ENCODE measurements at places on chromosomes 11 and 22.

- DNase-seq = no peak
These were observed 4.1 kb upstream of the GALR3 start for GRCh38 chr22:37819105-37819433.

GRCh38 chr11:7442588-7443215, 42.6 kb upstream of the OLFML1 start:
- peak; percentile 27 for DNase-seq

DNA sequence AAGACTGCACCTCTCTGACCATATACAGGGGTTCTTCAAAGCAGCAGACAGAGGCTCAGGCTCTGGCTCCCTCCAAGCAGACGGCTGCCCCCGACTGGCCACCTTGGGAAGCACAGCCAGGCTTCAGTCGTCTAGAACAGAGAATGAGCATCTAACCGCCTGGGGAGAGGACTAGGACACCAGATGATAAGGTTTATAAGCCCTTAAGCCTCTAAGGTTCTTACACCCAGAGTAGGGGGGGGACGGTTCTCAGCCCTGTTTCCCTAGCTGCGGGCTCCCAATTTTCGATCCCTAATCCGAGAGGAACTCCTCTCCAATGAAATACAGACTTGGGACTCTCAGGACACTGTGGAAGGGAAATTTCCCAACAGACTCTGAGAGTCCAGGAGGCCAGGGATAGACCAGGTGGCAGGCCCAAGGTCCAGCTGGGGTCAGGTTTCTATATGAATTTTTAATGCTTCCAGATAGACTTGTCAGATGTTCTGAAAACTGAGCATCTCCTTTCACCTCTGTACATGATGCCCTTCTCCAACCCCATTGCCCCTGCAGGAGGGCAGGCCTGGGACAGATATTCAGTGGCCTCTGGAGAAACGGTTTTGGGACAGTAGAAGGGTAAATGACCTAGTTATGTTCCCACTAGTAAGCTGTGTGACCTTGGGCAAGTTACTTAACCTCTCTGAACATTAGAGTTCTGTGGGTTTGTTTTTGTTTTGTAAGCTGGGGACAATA, 20.2 kb downstream of the RTN4RL2 start:
- DNase-seq = peak; percentile 100

DNA sequence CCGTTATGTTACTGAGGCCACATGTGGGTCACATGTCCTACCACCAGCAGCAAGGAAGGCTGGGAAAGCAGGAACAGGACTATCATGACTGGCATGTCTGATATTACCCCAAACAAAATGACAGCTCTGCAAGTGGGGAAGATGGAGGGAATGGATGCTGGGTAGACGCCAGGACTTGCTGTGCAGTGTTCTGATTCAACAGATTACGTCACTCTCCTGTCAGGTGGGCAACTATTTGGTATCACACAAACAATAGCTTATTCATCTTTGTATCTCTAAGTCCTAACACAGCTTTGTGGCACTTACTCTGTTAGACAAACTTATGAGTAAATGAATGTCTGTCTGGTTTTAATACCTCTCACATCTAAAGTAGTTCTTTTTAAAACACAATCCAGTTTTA, 105.2 kb downstream of the SPON1 start:
- no peak for DNase-seq

- peak; percentile 54 for DNase-seq
These were observed 13.5 kb upstream of the SORL1-AS1 start for GRCh38 chr11:121466063-121466794.

DNA sequence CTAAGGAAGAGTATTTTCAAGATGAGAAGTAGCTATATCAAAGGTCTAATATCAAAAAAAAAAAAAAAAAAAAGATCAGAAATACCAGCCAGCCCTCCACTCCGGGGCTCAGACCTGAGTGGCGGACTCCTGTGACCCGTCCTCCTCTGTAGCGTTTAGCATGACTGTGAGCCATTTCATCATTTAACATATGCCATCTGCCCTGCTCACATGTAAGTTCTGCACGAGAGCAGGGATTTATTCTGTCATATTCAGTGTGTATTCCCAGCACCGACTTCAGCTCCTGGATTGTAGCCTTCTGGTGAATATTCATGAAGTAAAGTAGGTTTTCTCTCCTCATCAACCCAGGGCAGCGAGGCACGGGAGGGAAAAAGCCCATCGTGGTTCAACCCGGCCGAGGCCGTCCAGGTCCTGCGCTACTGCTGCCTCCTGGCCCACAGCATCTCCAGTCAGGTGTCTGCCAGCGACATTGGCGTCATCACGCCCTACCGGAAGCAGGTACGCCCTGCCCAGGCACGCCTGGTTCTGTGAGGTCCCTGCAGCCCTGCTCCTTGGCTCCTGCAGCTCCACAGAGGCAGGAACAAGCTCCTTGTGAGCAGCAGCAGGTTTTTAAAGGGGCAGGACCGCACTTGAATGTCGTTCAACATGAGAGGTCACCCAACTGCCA, 12.7 kb upstream of the PANX2 start:
- DNase-seq = no peak

DNA sequence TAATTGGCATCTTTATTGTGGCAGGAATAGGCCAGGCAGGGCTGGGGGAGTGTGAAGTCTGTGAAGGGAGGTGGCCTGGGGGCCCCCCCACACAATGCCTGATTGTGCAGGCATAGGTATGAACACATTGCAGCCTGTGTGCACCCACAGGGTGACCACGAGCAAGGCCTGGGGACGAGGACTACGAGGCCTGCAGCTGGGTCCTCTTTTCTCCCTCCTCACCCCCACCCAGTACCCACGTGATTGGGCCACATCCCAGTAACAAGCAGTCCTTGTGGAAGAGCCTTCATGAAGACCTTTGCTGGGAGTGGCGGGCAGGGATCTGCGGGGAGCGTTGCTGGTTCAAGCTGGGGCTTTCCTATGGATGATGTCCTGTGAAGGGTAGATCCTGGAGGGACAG, 29.3 kb downstream of the ZBTB16 start:
- DNase-seq = no peak

DNA sequence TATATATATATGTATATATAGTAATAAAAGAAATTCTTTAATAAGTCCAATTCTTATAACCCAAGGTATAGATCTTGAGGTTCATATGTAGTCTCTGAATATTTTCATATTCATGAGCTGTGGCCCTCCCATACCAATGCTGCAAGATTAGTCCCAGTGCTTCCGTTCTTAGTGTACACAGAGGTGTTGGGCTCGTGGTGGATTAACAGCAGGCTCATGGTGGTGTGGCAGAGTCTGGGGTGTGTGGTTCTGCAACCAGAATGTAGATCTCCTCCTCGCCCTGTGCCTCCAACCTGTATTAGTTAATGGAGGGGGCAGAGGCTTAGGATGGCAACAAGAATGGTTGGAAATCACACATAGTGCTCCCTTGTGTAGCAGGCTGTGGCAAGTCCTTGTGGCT, 16.8 kb downstream of the PRDM10 start:
- no peak for DNase-seq

- peak; percentile 85 for DNase-seq
These were observed 16.6 kb upstream of the ARHGAP8 start for GRCh38 chr22:44735518-44736428.

DNA sequence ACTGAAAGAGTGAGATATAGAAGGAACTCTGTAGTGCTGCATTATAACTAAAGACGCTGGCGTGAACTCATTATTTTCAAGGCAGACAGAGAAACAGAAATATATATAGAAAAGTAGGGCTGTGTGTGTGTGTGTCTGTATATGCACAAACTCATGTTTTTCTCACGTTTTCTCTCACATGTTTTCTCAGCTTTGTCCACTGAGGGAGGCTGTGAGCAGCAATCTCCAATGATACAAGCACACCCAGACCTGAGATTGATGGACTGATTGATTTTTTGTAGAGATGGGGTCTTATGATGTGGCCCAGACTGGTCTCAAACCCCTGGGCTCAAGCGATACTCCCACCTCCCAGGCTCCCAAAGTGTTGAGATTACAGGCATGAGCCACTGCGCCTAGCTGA, 122.5 kb downstream of the SERGEF start:
- no peak for DNase-seq

- DNase-seq = no peak
These were observed 45.7 kb downstream of the GNB1L start for GRCh38 chr22:19808873-19809478.

DNA sequence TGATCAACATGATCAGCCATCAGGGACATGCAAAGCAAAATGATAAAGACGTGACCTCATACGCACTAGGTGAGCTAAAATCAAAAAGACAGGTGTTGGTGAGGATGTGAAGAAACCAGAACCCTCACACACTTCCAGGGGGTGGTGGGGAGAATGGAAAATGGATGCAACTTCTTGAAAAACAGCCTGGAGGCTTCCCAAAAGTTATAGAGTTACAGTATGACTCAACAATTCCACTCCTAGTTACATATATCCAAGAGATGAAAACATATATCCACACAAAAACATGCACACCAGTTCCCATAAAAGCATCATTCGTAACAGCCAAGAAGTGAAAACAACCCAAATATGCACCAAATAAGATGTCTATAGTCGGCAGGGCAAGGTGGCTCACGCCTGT, 42.1 kb upstream of the APLNR start:
- DNase-seq = no peak

- no peak for DNase-seq
These were observed 16.9 kb upstream of the SIK2 start for GRCh38 chr11:111585371-111585770.

GRCh38 chr11:88327061-88327460, 10.5 kb downstream of the CTSC start:
- DNase-seq = no peak

- DNase-seq = no peak
These were observed 1558.9 kb downstream of the FAM181B start for GRCh38 chr11:81174646-81175330.

DNA sequence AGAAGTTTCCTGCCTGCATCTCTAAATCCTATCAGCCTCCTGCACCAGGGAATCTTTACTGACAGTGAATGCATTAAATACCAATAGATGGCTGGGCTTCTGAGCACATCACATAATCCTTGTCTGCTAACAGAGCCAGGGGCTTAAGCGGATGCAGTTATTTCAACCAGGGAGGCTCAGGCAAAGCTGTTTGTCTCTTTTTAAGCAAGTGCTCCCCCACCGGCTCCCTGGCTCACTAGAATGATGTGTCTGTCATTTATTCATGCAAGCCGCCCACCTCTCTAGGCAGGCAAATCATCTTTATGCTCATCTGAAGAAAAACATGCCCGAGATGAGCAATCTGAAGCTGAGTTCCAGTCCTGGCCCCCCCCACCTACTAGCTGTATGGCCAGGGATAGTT, 182.3 kb downstream of the TENM4 start:
- no peak for DNase-seq

DNA sequence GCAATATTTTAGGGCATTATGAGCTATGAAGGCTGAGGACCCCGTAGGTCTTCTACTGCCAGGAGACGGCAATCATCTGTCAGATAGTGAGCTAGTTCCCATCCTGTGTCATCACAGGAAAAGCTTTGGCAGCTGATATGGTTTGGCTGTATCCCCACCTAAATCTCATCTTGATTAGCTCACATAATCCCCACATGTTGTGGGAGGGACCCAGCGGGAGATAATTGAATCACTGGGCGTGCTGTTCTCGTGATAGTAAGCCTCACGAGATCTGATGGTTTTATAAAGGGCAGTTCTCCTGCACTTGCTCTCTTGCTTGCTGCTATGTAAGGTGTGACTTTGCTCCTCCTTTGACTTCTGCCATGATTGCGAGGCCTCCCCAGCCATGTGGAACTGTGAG, 18.1 kb downstream of the CSRP3 start:
- DNase-seq = no peak

GRCh38 chr11:100876815-100877520, 189.9 kb downstream of the ARHGAP42 start:
- DNase-seq = no peak

DNA sequence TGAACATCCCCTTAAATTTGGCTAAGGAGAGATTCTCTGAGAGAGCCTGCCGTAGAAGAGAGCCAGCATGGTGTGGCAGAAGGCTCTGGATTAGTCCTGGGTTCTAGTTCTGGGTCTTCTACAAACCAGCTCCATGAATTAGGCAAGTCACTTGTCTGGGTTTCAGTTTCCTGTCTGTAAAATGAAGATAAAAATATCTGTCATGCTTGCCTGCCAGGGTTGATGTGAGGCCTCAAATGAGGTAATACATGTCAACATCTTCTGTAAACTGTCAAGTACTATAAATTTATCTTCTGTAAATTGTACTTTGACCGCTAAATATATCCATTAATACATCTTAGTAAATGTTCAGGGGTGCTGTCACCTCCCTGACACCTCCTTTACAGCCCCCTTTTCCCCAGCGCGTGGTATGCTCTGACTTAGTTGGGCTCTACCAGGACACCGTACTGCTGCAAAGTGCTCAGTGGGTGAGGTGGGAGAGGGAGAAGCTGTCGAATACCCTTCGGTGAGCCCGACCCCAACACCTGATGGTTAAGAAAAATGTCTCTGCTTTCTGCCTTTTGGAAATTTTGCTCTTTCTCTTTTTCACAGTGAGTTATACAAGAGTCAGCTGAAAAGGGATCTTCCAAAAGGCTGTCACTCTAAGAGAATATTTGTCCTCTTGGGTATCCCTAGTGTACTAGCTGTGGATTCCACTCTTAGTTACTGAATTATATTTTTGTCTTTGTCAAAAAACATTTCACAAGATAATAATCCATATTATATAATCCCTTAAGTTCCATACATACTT, 15.0 kb downstream of the RBX1 start:
- no peak for DNase-seq

- DNase-seq = peak; percentile 61
These were observed at the start of gene ARHGAP42 for GRCh38 chr11:100687054-100687629. TSS of gene ARHGAP42 (plus strand) at chr11:100687288. CDS start at chr11:100687679, 391 bp downstream.

DNA sequence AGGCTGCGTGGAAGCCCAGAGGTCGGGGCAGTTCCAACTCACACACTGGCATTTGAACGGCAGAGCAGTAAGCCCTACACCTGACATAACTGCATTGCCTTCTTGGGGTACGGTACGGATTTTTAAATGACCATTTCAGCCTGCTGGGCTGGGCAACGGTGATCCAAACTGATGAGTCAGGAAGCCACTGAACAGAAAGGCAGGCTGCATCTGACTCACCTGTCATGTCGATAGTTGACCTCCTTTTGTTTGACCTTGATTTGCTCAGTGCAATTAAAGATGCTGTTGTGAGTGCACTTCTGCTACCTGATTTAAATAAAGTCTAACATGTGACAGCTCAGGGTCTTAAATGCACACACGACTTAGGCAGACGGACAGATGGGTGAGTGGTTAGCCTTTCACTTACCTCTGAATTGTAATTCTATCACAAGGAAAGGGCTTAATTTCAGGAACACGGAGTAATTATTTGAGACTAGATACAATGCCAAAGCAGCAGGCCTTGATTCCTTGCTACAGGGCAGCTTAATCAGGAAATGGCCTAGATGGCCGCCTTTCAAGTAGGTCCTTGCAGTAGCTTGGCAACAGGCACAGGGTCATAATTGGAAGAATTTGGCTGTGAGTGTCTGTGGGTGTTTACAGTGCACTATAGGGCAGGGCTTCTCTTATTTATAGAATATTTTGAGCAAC, 52.2 kb downstream of the BMAL1 start:
- DNase-seq = no peak

GRCh38 chr11:44464741-44465140, 100.7 kb upstream of the CD82 start:
- DNase-seq = no peak

- no peak for DNase-seq
These were observed 109.7 kb upstream of the OR9Q1 start for GRCh38 chr11:57913715-57914704.

GRCh38 chr11:113375402-113375801, 12.2 kb upstream of the ANKK1 start:
- DNase-seq = no peak

- DNase-seq = no peak
These were observed 49.9 kb upstream of the GRK3 start for GRCh38 chr22:25514436-25515180.
